ENCODE measurements at places on chromosomes 7 and 10.

GRCh38 chr10:82742478-82742877, 867.5 kb downstream of the NRG3 start:
- DNase-seq, result no peak

DNA sequence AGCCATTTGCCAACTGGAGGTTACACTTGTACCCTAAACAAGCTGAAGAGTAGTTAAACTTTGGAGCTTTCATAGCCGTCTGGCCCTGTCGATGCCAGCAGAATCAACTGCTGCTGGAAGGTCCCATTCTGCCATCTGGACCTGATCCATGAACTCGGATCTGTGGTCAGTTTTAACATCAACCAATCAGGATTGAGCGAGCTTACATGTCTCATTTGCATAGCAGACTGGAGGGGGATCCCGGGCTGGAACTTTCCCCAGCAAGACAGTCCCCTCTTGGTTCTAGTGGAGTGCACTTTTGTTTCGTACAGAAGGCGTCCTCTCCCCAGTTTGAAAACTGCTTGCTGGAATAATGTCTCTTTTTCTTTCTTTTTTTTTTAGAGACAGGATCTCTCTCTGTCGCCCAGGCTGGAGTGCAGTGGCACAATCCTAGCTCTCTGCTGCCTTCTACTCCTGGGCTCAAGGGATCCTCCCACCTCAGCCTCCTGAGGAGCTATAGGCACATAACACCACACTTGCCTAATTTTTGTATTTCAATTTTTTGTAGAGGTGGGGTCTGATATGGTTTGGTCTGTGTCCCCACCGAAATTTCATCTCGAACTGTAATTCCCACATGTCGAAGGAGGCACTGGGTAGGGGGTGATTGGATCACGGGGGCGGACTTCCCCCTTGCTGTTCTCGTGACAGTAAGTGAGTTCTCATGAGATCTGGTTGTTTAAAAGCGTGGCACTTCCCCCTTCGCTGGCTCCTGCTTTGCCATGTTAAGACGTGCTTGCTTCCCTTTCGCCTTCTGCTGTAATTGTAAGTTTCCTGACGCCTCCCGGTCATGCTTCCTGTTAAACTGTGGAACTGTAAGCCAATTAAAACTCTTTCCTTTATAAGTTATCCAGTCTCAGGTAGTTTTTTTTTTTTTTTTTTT, 42.8 kb upstream of the SEPHS1 start:
- no peak for DNase-seq

DNA sequence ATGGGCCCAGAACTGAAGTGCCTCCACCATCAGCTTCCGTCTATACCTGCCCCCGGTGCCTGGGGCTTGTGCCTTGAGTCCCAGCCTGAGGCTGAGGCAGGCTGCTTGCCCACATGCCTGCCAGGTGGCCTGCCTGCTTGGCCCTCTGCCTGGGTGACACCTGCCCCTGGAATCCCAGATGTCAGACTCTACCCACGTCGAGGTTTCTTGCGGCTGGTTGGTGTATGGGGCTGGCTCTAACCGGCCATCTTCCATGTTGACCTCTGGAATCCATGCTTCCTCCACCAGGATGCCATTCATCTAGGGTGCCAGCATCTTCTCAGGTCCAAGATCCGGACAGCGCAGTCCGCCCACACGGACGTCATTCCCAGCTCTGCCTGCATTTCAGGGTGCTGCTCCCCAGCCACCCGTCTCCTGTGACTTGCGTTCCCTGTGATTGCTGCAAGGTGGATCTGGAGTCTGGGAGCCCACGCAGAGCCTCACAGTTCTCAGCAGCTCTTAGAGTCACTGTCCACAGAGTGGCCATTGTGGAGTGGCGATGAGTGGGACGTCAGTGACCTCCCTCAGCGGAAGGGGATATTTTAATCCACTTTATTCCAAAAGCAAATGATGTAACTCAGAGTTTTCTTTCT, 298.1 kb downstream of the TCERG1L start:
- DNase-seq, result no peak

DNA sequence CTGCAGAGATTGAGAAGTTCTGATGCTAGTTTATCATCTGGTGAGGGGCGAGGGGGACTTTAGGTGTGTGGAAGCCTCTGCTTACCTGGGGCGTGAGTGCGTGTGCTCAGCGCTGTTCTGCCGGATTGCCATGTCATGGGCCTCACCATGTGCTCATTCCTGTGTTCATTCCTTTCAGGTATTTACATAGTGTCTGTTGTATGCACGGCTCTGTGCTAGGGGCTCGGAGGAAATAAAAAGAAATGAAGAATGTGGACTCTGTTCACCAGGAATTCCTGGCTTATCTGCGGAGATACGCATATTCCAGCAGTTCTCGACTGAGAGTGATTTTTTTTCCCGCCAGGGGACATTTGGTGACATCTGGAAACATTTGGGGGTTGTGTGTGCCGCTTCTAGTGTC, 152.0 kb downstream of the CAMK1D start:
- DNase-seq, result no peak

DNA sequence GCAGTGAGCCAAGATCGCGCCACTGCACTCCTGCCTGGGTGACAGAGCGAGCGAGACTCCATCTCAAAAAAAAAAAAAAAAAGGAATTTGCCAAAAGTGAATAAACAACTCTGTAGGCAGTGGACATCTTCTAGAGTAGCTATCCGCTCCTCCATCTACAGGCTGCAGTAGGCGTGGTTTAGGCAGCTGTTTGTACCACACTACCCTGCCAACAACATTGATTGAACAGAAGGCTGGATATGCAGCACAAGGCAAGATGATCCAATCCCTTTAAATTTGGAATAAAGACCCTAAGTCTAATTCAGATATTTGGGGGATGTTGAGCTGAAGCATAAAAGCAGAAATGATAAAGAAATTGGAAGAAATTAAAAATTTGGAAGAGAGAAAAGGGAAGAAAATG, 141.6 kb downstream of the TES start:
- no peak for DNase-seq

DNA sequence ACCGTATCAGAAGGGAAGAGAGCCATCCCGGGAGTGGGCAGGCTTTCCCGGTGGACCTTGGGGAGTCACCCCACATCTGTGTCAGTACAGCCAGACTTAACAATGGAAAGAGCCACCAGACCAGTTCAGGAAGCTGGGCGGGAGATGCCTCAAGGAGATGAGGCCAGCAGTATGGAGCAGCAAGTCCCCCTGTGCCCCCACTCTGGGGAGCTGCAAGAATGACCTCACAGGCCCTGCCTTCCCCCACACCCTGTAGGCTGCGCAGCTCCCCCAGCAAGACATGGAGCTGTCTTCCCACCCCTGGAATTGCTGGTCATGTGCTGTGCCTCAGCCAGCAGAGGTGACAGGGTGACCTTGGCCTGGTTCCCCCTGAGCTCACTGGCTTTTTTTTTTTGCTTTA, 76.8 kb upstream of the INSIG1 start:
- DNase-seq, result no peak

DNA sequence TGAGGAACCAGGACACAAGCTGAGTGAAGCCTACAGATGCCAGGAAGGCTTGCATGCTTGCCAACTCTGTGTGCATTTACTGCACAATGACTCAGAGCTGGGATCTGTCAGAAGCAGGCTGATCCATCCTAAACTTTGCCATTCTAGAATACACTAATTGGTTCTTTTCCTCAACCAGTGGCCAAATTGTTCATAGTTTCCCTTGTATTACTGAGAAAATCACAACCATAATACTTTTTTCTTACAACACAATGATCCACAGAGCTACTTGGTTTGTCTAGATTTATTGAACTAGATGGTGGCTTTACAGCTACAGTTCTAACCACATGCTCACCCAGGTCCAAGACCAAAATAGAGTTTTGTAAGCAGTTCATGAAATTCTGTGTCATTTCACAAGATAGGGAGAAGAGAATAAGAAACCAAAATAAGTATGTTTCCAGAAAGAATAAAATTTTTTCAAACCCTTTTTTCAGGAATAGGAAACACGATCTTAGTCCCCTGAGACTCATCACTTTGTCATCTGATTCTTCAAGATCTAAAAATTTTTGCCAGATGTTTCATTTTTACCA, 21.0 kb upstream of the LRRC17 start:
- DNase-seq, result no peak

GRCh38 chr10:79273604-79274003, 73.7 kb upstream of the PPIF start:
- no peak for DNase-seq

- no peak for DNase-seq
Observed at GRCh38 chr10:78196396-78196795, 162.7 kb downstream of the RPS24 start.

DNA sequence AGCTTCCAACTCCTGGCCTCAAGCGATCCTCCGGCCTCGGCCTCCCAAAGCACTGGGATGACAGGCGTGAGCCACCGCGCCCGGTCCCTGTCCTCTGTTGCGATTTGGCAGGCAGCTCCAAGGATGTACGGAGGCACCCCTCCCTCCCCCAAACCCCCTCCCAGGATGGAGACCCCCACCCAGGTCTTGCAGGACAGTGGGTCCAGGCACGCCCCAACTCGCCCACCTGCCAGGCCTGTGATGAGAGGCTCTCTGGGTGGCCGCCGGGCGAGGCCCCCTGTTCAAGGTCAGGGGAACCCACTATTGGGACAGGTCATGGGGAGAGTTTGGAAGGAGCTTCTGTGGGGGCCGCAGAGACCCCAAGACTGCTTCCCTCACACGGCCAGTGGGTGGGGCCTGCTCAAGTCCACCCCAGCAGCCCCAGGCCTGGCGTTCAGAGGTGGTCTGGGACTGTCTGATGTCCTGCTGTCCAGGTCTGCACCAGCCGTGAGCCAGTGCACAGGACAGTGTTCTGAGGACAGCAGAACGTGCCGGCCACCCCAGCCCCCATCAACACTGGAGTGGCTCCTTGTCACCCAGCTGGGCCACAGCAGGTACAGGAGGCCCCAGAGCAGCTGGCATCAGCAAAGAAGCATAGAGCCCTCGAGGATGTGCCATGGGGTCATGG, 2.5 kb downstream of the ADAP1 start:
- DNase-seq, result no peak

GRCh38 chr7:121456785-121457359, 60.8 kb upstream of the FAM3C start:
- DNase-seq, result no peak

GRCh38 chr7:195830-196128, 3.4 kb downstream of the FAM20C start:
- DNase-seq, result no peak

GRCh38 chr7:17408245-17408903, 109.9 kb downstream of the AHR start:
- peak; percentile 29 for DNase-seq

DNA sequence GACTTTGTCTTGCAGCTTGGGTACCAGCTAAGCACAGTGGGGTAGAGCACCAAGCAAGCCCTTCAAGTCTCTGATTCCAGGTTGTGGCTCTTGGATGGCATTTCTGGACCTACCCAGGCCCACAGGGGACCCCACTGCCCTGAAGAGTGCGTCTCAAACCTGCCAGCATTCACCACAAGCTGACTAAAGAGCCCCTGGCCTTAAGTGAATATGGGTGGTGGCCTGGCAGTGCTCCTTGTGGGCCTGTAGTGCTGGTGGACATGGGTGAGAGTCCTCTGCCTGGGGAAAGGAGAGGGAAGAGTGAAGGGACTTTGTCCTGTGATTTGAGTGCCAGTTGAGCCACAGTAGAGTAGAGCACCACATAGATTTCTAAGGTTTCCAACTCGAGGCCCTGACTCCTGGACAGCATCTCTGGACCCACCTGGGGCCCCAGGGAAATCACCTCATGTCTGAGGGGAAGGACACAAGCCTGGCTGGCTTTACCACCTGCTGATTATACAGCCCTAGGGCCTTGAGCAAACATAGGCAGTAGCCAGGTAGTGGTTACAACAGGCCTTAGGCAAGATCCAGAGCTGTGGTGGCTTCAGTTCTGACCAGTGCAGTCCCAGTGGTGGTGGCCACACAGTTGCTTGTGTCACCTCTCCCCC, 23.7 kb downstream of the GSDME start:
- DNase-seq, result no peak

DNA sequence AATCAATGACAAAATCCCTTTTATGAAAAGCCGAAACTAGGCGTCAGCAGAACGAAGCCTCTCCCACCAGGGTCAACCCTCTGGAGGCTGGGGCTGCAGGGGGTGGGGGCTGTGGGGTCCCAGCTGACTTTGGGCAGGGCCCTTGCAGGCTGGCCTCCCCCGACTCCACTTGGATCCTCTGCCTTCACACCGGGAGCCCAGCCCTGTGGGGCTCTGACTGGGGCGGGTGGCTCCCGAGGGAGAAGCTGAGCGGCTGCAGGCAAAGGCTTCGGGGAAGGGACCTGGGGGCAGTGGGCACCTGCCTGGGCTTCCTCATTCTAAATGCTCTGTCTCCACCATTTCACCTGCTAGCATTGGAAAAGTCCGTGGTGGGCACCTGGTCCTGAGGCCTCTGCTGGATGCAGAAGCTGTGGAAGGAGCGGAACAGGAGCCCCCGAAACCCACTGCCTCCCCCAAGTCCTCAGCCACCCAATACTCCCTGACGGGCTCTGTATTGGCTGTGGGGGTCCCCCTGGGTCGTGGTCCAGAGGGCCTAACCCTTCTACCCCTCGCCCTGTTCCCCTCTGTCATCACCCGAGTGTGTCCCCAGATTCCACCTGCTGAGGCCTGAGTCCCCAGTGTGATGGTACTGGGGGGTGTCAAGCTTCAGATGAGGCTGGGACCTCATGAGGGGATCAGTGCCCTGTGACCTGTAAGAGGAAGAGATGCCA, 108.6 kb downstream of the DNAJB6 start:
- no peak for DNase-seq

DNA sequence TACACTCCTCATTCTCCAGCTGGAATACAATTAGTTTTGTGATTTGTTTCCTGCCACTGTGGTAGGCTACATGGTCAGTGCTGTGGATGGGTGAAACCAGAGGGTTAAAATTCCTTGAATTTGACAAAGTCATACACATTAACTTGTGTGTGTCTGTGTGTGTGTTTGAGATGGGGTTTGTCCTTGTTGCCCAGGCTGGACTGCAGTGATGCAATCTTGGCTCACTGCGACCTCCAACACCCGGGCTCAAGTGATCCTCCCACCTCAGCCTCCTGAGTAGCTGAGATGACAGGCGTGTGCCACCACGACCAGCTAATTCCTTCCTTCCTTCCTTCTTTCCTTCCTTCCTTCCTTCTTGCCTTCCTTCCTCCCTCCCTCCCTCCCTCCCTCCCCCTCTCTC, 24.8 kb upstream of the GIMAP8 start:
- DNase-seq, result no peak

DNA sequence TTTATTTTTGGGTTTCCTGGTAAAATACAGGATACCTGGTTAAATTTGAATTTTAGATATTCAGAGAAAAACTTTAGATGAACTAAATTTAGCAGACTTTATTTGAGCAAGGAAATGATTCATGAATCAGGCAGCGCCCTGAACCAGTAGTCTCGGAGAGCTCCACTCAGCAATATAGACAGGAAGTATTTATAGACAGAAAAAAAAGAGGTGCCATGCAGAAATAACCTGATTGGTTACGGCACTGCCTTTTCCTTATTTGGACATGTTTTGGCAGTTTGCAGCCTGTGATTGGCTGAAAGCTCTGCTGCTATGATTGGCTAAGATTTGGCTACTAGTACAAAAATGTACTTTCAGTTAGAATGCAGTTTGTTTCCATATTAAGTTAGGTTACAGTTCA, 198.3 kb upstream of the DKK1 start:
- DNase-seq, result no peak

GRCh38 chr10:80259405-80259871, 30.0 kb downstream of the MAT1A start:
- no peak for DNase-seq

- no peak for DNase-seq
Observed at GRCh38 chr10:4708123-4708759, 117.8 kb upstream of the AKR1E2 start.

GRCh38 chr7:134941952-134942351, 44.4 kb upstream of the AGBL3 start:
- DNase-seq, result no peak

Measured in HuH-7.5 (cell line).